ENCODE measurements at places on chromosomes 7 and 10. TPM values are rescaled to one million over a fixed set of nuclear protein-coding genes. Genes with fewer than 3 reads are reported as not detected.

Gene MGAM2
- 0.76 TPM for polyA plus RNA-seq

Gene FBXO24
- polyA plus RNA-seq = 0.52 TPM

Gene ADRA2A
- 1.5 TPM for polyA plus RNA-seq

Gene PCDH15
- 1.2 TPM for polyA plus RNA-seq

Gene LDB3
- not detected for polyA plus RNA-seq

Gene SRRM3
- polyA plus RNA-seq = 34.9 TPM

Gene SAMD8
- polyA plus RNA-seq = 32.9 TPM

Gene KIAA1549
- polyA plus RNA-seq = 14.8 TPM

Gene CALCR
- 3.6 TPM for polyA plus RNA-seq

Gene ABCB4
- polyA plus RNA-seq = not detected

Gene ASAH2
- 20.8 TPM for polyA plus RNA-seq

Gene SLC26A4
- not detected for polyA plus RNA-seq
